ENCODE measurements at places on chromosomes 5 and 9.

- no peak for ATAC-seq
Measured at GRCh38 chr9:84759300-84759750, 89.8 kb downstream of the NTRK2 start.

- ATAC-seq = no peak
Measured at GRCh38 chr9:110110154-110110553, 97.8 kb downstream of the C9orf152 start.

- no peak for ATAC-seq
Measured at GRCh38 chr9:89527084-89527483, 29.2 kb upstream of the SEMA4D start.

DNA sequence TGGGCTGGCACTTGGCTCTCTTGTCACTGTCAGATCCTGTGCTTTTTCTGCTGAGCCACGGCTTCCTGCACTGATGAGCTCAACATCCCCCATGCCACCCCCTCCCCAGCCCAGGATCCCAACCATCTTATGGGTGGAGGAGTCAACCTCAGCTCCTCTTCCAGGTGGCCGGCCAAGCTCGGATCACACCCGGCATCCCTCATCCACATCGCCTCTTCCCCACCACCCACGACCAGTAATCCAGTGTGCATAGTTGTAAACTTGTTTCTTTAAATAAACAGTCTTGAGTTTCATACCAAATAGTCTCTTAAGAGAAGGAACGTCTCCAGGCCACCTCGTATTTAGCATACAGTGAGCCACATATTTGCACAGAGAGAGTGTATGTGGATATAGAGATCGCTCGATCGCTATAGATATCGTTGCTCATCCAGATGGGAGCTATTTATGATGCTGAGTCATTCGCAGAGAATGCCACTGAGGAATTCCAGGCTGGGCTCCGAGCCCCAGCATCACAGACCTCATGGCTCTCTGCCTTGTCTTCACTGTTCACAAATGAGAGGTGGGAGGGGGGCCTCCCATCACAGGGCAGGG is 61.8 kb upstream of the CPLX2 start:
- ATAC-seq = peak; percentile 93

GRCh38 chr5:131001507-131001906 is 163.5 kb downstream of the HINT1 start:
- no peak for ATAC-seq

DNA sequence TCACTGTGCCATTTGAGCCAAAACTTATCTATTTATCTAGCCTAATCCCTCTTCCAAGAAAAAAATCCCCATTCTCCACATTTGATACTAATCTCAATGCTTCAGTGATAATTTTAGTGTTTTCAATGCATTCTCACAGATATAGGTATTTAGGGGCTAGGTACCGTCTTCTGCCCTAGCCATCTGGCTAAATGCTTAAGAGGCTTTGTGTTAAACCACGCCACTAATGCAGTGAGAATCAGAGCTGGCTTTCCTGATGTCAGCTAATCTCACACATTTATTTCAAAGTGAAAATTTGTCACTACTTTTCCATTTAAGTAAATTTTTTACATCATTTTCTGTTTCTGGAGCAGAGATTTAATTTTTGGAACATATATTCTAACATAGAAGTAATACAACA is 479.7 kb downstream of the MAN2A1 start:
- ATAC-seq = no peak

DNA sequence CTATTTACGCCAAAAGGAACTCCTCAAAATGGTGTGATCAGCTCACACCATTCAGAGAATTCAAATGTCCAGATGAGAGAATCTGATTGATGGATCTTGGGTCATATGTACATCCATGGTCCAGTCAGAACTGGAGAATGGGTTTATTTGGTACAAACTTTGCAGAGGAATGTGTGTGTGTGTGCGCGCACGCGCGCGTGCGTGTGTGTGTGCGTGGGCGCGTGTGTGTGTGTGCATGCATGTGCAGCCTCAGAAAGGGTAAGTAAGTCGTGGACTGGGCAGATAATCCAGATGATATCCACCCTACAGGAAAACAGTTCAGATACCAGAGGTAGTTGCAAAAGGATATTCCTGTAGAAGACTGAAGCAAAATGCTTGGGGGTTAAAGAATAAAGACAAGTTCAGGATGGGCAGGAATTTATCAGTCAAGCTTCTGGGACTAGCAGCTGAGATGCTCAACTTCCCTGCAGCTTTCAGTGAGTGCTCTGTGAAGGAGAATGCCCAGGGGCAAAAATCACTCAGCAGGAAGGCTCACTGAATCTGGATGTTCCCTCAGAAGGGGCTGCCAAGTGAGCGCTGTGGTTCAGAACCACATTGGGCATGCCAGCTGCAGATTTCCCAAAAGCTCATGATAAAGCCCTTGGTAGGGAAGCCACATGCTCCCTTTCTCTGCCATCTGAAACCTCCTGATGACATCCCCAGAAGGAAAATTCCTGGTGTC is 440.5 kb upstream of the SGCD start:
- ATAC-seq = no peak
